ENCODE measurements at places on chromosomes 2 and 18.

- DNase-seq: no peak
Measured at GRCh38 chr2:98910349-98911125, 25.5 kb downstream of the CRACDL start.

GRCh38 chr18:5891854-5892215, 3.5 kb downstream of the TMEM200C start:
- no peak for DNase-seq

DNA sequence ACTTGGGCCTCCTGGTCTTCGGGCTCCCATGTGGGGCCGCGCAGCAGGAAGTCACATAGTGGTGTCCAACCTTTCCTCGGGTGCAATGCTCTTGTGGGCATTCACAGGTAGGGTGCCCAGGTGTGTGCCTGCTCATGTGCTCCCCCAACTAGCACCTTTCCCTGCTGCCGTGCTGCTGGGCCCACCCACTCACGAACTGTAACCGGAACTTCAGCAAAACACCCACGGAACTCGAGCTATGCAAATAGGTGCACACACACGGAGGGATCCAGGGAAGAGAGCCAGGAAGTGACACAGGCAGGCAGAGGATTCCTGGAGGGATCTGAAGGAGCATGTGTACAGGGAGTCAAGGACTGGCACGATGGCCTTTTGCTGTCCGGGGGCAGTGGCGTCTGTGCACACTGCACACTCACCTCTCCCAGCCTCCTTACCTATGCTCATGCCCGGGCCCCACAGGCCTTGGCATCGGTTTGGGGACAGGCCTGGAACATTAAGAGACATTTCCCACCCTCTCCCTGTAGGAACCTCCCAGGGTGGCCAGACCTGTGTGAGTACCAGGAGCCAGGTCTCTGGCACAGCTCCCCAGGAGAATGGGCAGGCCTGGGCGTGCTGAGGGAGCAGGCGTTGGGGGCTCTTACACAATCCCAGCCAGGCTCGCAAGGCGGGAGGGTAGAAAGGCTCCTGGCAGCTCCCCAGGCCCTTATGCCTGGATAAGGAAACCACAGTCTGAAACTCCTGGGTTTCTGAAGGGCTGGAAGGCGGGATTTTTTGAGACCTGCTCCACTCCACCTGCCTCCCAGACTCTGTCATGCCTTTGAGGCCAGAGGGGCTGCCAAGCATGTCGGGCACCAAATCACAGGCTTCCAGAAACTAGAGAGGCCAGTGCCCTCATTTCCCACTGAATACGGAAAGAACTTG, 6.6 kb upstream of the PTMA start:
- DNase-seq: no peak

GRCh38 chr2:64937687-64938491, 51.3 kb upstream of the SLC1A4 start:
- DNase-seq: no peak

DNA sequence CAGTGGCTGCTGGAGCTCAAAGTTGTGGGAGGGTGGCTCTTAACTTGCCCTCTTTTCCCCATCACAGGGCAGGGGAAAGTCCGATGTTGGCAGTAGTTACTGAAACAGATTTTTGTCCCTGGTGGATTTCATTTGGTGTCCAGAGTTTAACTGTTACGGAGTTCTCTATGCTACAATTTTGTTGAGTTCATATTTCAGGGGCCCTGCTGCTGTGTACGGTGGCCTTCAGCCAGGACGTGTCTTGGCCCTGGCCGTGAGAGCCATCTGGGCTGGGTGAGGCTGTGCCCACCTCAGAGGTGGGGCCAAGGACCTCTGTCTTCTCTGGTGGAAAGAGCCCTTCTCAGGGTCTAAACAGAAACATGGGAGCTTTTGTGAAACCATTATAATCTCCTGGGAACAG, 67.4 kb downstream of the SH3YL1 start:
- no peak for DNase-seq

GRCh38 chr2:195632856-195633572, 24.0 kb upstream of the SLC39A10 start:
- no peak for DNase-seq

GRCh38 chr2:37635504-37636380, 35.7 kb downstream of the CDC42EP3 start:
- DNase-seq: no peak

DNA sequence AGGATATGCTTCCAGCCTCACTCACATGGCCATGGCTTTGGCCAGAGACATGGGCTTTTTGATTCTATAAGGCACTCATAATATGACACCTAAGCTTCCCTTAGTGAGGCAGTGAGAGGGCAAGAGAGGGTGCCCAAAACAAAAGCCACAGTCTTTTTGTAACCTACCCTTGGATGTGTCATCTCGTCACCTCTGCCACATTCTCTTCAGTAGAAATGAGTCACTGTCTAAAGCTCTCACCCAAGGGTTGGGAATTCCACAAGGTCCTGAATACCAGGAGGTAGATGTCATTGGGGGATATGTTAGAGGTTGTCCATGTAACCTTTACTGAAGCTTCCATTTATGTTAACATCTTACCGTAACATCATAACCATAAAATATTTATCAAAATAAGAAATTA, 108.4 kb downstream of the ALMS1 start:
- peak; percentile 30 for DNase-seq
